Left kidney (tissue), 8 donors: ENCODE measurements at places on chromosomes 5 and 9. TPM values are rescaled to one million over a fixed set of nuclear protein-coding genes. Genes with fewer than 3 reads are reported as not detected.

DNA sequence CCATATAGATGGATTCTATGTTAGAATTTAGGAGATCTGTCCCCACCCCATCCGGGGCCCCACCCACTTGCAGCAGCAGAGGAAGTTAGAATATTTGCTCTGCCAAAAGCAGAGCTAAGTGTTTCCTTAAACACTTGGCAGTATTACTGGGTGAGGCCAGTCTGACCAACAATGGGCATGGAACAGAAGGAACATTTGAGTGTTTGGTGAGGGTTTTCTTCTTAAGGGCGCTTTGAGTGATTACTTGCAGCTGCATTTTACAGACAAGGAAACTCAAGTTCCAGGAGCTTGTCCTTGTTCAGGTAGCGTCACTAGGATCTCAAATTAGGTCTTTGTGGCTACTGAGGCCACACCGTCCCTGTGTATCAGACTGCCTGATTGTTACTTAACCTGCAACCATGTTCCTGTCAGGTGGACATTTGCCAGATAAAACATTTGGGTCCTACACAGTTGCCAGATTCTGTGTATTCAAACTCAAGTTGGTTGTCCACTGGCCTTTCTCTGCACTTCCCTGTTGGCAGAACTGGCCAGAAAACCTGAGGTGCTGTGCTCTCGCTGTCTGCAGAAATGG, 59.3 kb downstream of the SLC46A2 start:
- DNase-seq: no peak

DNA sequence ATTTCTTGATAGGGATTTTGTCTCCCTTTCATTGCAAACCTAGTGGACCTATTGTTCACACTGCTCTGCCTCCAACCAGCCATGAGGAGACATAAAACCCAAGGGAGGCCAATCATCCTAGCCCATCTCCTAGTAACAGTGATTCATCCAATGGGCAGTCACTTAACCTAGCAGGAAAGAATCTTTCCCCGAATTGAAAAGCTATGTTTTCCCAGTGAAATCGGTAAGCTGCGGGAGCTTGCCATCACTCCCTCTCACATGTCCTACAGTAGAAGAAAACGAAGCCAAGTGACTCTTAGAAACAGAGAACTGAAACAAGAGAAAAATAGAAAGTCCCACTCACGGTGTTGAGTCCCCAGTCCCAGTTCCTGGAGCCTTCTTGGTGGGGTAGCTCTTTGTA, 123.3 kb downstream of the SUSD1 start:
- DNase-seq: no peak

GRCh38 chr5:167779644-167780043, 511.8 kb upstream of the WWC1 start:
- no peak for DNase-seq

DNA sequence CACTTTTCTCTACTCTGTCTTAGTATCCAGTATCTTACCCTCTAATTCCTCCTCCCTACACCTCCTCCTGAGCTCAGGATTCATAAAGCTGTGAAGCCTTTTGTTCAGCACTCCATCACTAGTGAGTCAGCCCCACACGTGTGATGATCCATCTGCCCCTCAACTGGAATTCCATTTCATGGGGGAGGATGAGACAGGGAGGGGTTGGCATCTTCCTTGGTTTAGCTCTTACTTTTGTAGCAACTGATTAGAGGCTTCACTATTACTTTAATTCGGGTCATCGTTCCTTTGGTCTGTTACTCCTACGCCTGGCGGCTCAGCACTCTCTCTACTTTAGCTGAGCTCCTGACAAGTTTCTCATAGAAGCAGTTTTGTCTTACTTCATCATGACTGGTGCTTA, 11.8 kb downstream of the BTNL8 start:
- peak; percentile 29 for DNase-seq

DNA sequence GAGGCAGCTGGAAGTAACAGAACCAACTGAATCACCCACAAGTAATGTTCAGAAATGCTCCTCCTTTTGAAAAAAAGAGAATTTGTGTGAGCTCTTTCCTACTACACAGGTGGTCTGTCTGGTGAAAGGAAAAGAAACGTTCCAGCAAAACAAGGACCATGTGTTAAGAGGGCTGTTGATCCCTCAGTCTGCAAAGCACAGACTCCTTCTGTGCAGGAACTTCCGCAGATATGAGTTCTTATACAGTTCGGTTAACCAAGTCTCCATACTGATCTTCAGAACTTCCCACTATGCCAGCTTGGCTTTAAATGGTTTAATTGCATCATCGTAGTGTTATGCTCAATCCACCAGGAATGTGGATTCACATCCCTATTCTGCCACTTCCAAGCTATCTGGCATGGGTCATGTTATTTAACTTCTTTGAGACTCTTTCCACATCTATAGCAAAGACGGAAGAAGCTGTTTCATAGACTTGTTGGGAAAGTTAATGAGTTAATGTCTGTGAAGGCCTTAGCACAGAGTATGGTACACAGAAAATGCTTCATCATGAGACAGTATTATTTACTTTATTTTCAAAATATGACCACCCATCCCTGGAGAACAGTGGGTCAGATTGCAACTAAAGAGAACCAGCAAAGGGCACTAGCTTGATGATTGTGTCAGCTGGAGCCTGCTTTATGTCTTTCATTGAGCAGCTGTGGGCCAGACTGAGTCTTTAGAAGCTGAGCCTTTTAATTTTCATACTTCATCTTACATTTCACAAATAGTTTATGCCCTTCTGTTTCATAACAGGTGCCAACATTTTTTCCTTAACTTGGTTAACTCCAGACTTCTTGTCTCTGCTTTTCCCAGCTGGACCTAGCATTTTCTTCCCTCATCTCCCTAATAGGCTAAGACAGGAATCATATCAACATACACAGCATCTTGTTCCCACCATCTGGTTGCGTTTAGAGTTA, 89.9 kb downstream of the MAMDC2 start:
- DNase-seq: no peak

- no peak for DNase-seq
These were observed 40.0 kb downstream of the CPLANE1 start for GRCh38 chr5:37208883-37209797.

- DNase-seq: no peak
These were observed 265.7 kb downstream of the TMEM167A start for GRCh38 chr5:82811490-82811889.

Gene PCDHGA6
- 8.1 TPM for polyA plus RNA-seq
